Brain microvascular endothelial cell (primary cell): ENCODE measurements at places on chromosomes 3 and 15.

DNA sequence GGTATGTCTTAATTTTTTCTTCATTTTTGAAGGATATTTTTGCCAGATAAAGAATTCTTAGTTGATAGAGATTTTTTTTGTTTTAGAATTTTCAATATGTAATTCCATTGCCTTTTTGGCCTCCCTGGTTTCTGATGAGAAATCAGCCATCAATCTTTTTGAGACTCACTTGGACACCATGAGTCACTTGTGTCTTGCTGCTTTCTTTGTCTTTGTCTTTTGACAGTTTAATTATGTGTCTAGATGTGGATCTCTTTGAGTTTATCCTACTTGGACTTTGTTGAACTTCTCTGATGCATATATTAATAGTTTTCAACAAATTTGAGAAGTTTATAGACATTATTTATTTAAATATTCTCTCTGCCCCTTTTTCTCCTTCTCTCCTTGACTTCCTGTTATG is 34.7 kb upstream of the AQP9 start:
- DNase-seq: no peak

- no peak for DNase-seq
Measured at GRCh38 chr3:79066481-79066880, 701.3 kb downstream of the ROBO1 start.

GRCh38 chr15:40097968-40098476 is 10.7 kb downstream of the BMF start:
- no peak for DNase-seq

DNA sequence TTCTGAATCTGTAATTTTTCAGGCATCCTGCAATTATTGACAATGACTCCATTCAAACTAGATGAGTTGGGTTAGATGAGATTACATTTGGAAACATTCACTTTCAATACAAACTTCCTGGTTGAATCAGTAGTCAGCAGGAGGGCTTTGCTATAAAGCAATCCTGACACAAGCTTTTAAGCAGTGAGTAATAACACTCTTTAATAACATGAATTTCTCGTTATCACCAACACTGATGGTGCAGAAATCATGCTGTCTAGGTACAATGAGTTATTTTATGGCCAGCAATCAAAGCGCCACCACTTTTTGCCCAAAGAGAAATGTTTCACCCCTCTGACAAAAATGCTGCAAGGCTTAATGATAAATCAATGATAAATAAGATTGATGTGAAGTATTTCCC is 474.8 kb upstream of the CNTN4 start:
- DNase-seq: no peak

DNA sequence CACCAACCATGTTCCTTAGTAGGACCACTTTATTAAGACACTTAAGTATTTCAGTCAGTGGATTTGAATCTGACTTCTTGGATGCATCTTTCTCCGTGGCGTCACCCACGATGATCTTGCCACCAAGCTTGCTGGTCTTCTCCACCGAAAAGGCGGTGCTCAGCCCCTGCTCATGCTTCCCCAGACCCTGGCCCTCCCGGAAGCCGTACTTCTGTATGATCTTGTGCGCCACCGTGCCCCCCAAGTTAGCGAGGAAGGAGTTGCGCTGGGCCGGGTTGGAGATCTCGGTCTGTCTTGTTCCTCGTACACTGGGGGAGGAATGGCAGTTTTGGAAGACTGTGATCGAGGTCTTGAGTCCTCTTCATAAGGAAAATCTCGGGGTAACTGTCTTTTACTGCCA is 213.4 kb upstream of the NANOGP8 start:
- no peak for DNase-seq

DNA sequence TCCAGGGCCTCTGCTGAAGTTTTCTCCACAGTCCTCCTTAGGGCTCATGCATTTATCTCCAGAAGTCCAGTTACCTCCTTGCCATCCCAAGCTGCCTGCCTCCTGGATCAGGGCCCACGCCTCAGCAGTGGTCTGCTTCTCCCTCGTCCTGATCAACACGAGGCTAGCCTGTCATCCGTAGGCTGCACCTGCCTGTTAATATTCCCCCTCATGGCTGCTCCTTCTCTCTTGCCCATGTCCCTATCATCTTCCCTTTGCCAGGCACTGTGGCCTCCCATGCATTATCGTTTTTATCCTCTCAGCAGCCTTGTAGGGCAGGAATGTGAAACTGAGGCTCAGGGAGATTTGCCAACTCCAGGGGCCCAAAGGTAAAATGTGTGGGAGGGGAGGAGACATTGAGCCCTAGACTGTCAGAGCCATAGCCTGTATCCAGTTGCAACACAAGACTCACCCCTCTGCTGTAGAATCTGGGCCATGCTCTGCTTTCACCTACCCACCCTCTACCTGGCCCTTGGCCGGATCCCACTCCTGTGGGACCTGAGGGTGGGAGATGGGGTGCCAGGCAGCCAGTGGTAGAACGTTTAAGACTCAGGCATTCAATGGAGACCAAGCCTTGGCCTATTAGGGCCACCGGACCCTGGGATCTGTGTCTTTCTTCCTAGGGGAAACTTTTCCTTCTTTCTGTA is 4.6 kb downstream of the GRM2 start:
- DNase-seq: no peak
